Kidney capillary endothelial cell (primary cell): ENCODE measurements at places on chromosomes 2 and 18.
A peak's percentile ranks its signal among the peaks of the same experiment; 100 is the strongest.

DNA sequence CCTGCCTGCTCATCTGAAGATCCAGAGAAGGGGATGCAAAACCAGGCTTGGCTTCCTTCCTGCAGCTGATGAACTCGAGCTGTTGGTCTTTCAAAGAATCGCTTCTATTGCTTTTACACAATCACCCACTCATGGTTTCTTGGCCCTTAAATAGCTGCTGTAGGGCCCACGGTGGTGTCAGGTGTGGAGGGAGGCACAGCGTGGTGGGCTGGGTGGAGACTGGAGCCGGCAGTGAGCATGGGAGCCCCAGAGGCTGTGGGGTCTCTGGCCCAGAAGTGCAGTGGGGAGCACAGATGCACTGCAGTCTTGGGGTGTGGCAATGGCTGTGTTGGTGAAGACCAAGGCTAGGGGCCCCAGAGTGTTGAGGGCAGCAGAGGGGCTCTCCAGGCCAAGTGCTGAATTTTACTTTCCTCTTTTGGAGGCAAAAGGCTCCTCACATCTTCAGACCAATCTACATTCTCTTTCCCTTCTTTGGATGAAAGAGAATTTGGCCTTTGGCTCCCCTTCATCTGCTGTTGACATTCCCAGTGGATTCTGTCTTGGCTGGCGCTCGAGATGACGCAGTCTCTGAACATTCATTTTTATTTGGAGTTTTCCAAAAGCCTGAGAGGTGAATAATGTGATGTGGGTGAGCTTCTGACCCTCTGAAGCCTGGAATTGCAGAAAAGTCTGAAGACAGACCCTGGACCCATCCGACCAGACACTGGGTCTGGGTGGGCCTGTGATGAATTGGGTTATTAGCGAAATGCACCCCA is 70.1 kb upstream of the ASB18 start:
- DNase-seq = no peak

DNA sequence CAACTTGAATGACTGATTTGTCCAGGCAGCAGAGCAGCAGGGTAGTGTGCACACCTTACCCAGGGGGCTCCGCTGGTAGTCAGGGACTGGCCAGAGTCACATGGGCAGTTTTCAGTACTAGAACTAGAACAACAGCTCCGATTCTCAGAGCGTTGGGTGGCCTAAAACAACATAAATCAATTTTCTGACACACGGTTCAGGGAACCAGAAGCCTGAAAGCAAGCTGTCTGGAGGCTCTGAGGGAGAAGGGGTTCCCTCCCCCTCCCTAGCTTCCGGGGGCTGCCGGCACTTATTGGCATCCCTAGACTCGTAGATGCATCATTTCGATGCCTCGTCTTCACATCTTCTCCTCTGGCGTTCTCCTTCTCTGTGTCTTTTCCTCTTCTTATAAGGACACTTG is 13.4 kb upstream of the ITGB6 start:
- no peak for DNase-seq

- peak; percentile 85 for DNase-seq
These were observed 24.8 kb downstream of the DYNC1I2 start for GRCh38 chr2:171712051-171712450.

GRCh38 chr18:29154196-29154757 is 977.3 kb upstream of the CDH2 start:
- peak; percentile 26 for DNase-seq

GRCh38 chr2:157122776-157123175 is 134.7 kb upstream of the GALNT5 start:
- DNase-seq = no peak

GRCh38 chr2:56476509-56477071 is 292.8 kb downstream of the CCDC85A start:
- DNase-seq = no peak

GRCh38 chr18:8052237-8052701 is 485.2 kb downstream of the PTPRM start:
- no peak for DNase-seq

DNA sequence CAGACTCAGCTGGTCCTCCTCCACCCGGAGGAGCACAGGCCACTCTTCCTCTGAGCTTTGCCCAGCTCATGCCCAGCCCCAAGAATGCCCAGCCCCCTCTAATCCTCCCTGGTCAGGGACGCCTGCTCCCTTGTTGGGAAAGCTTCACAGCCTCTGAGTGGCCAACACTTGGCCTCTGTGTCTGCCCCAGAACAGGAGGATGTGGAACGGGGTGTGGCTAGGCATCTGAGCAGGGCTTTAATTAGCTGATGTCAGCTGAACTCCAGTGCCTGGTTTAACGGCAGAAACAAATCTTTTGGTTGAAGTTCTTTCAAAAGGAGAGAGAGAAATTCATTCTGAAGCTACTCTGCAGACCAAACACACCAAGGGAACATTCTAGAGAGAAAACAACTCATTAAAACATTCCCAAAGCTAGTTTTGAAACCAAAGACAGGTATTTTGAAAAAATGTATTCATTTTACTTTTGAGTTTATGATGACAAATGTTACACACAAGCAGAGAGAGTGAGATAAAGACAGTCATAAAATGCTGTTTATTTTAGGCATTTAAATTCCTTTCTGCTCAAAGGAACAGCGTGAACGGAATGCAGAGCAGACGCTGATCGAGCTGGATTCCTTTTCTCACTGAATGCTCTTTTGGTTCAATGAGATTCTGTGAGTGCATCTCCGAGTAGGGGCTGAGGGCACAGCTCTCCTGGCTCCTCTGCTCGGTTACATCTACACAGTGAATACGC is 63.8 kb downstream of the RTP5 start:
- no peak for DNase-seq

DNA sequence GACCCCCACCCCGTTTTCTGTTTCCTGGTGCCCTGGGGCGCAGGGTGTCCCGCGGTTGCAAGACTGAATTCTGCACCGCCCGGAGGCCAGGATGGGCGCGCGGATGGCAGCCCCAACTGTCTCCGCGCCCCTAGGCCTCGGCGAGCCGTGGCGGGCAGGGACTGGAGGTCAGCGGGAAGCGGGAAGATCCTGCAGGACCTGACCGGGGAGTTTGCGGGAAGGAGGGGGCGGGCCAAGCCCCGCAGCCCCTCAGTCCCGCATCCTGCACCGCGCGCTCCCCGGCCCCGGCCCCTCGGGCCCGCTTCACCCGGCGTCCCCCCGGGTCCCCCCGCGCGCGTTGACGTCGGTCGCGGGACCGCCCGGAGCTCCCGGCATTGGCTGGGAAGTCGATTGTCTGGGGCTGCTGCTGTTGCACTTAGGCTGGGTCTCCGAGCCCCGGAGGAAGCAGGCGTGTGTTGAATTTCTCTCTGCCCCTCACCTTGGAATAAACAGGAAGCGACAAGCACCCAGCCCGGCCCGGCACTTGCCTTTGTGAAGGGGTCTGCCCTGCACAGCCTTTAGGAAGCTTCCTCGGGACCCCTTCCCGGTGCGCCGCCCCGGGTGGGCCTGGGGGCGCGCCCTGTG is at the start of gene LDLRAD4:
LDLRAD4 (plus strand) TSS at position 393 of the 624 bp plus-strand sequence.
- no peak for DNase-seq

- peak; percentile 1 for DNase-seq
These were observed 59.3 kb upstream of the LRRTM1 start for GRCh38 chr2:80363791-80364349.

- DNase-seq = no peak
These were observed 72.2 kb downstream of the TFCP2L1 start for GRCh38 chr2:121212661-121213325.
